ENCODE measurements at places on chromosomes 16 and 17. TPM values are rescaled to one million over a fixed set of nuclear protein-coding genes. Genes with fewer than 3 reads are reported as not detected.

SP6 gene
- total RNA-seq, result 0.16 TPM

RASL10B gene
- 1.4 TPM for total RNA-seq

TAC4 gene
- not detected for total RNA-seq

TEKT1 gene
- total RNA-seq, result not detected

KRT20 gene
- total RNA-seq, result not detected

CSH2 gene
- not detected for total RNA-seq
